ENCODE measurements at places on chromosomes 16 and 17.

DNA sequence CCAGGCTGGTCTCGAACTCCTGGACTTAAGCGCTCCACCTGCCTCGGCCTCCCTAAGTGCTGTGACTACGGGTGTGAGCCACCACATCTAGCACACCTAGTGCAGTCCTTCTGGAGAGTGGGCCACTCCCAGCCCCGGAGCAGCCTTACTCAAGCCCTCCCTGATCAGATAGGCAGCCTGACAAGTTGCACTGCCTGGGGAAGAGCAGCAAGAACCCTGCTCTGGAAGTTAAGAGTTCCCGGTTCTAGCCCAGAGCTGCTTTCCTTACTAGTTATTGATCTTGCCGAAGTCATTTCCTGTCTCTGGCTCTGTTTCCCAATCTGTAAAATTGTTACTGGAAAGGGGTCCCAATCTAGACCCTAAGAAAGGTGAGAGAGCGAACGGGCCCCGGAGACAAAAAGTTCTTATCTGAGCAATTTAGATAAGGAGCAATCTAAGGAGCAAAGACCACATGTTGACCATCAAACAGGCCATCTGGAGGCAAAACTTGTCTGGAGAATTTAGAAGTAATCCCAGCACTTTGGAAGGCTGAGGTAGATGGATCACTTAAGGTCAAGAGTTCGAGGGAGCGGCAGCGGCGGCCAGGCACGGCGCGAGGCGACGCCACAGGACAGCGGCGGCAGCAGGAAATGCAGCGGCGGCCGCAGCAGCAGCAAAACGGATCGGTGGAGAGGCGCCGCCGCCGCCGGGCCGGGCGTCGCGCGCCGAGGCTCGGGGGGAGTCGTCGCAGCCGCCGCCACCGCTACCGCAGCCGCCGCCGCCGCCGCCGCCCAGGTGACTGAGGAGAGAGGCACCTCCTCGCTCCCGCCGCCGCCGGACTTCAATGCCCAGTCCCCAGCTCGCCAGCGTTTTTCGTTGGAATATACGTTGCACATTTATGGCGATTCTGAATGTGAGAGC, 4.3 kb upstream of the NAGLU start:
- peak overlapping the region; percentile 50 for H3K4me3 ChIP-seq
- DNase-seq: peak; percentile 68
- H3K4me1 ChIP-seq: peaks cover 29% of the 10 kb centered on the region
- H3K36me3 ChIP-seq: no peaks in the 10 kb centered on the region
- H3K27ac ChIP-seq: peak overlapping the region; percentile 23
- H3K27me3 ChIP-seq: no peaks in the 10 kb centered on the region

DNA sequence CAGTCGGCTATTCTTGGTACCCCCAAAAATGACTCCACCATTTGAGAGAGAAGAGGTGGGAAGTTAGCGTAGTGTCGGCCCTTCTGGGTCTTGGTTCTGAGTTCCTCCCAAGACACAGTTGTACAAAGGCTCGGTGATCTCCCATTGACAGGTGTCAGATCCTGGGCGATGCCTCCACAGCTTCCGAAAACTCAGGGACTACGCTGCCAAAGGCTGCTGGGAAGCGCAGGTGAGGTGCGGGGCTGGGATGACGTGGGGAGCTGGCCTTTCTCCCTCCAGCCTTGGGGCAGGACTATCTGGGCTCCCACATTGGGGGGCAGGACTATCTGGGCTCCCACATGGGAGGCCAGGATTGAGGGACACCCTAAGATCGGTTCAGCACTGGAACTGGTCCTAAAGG, 10.4 kb downstream of the CCNF start:
- peaks cover 15% of the 10 kb centered on the region for H3K36me3 ChIP-seq
- no peak overlapping the region for H3K27ac ChIP-seq
- H3K4me1 ChIP-seq: no peaks in the 10 kb centered on the region
- no peak overlapping the region for H3K4me3 ChIP-seq
- no peaks in the 10 kb centered on the region for H3K27me3 ChIP-seq
- no peak for DNase-seq

- H3K27me3 ChIP-seq: peaks cover 23% of the 10 kb centered on the region
- H3K36me3 ChIP-seq: no peaks in the 10 kb centered on the region
- H3K27ac ChIP-seq: no peak overlapping the region
- peak overlapping the region; percentile 43 for H3K4me3 ChIP-seq
- H3K4me1 ChIP-seq: peaks cover 21% of the 10 kb centered on the region
These were observed 73.7 kb downstream of the MRC2 start for GRCh38 chr17:62700964-62701705.

GRCh38 chr17:64180089-64181073, 50.4 kb upstream of the ERN1 start:
- H3K36me3 ChIP-seq: no peaks in the 10 kb centered on the region
- DNase-seq: no peak
- no peaks in the 10 kb centered on the region for H3K4me1 ChIP-seq
- no peak overlapping the region for H3K4me3 ChIP-seq
- H3K27ac ChIP-seq: no peak overlapping the region
- no peaks in the 10 kb centered on the region for H3K27me3 ChIP-seq

GRCh38 chr17:50631908-50632571, 2.6 kb upstream of the ABCC3 start:
- no peak overlapping the region for H3K4me3 ChIP-seq
- no peaks in the 10 kb centered on the region for H3K36me3 ChIP-seq
- H3K27ac ChIP-seq: no peak overlapping the region

GRCh38 chr17:77312786-77313599, 172.2 kb downstream of the SEC14L1 start:
- H3K4me1 ChIP-seq: no peaks in the 10 kb centered on the region
- H3K27me3 ChIP-seq: no peaks in the 10 kb centered on the region
- no peak overlapping the region for H3K27ac ChIP-seq

DNA sequence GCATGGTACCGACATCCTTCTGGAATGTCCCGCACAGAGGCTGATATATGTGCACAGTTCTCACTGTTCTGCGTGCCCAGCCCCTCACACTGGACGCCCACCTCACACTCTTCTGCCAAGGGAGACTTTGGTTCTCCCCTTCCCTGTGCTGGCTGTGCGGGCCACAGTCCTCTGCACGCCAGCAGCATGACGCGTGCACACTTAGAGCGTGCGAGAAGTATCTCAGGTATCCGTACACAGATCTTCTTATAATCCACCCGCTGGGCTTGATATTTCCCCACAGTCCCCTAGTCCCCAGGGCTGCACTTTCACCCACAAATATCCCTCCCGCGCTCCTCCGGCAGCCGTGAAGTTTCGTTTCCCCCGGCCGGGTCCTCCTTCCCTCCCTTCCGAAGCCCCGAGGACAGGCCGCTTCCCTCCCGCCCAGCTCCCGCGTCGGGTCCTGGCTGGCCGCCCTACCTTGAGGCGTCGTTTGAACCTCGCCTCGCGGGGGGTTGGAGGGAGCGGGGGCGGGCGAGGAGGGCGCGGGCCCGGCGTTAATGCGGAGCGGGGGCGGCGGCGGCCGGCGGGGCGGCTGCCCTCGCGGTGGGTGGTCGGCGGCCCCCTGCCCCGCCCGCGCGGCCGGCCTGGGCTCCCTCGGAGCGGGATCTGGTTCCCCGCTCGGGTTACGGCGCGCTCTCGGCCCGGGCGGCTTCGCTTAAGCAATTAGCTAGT, 5.0 kb upstream of the FOXF1 start:
- no peak overlapping the region for H3K4me3 ChIP-seq
- no peak for DNase-seq
- peaks cover 49% of the 10 kb centered on the region for H3K27me3 ChIP-seq
- H3K4me1 ChIP-seq: no peaks in the 10 kb centered on the region
- H3K36me3 ChIP-seq: no peaks in the 10 kb centered on the region
- H3K27ac ChIP-seq: no peak overlapping the region

GRCh38 chr17:32487473-32488176, 832 bp downstream of the CDK5R1 start:
- no peaks in the 10 kb centered on the region for H3K27me3 ChIP-seq
- no peaks in the 10 kb centered on the region for H3K36me3 ChIP-seq
- DNase-seq: no peak
- H3K4me1 ChIP-seq: peaks cover 19% of the 10 kb centered on the region
- H3K27ac ChIP-seq: no peak overlapping the region

DNA sequence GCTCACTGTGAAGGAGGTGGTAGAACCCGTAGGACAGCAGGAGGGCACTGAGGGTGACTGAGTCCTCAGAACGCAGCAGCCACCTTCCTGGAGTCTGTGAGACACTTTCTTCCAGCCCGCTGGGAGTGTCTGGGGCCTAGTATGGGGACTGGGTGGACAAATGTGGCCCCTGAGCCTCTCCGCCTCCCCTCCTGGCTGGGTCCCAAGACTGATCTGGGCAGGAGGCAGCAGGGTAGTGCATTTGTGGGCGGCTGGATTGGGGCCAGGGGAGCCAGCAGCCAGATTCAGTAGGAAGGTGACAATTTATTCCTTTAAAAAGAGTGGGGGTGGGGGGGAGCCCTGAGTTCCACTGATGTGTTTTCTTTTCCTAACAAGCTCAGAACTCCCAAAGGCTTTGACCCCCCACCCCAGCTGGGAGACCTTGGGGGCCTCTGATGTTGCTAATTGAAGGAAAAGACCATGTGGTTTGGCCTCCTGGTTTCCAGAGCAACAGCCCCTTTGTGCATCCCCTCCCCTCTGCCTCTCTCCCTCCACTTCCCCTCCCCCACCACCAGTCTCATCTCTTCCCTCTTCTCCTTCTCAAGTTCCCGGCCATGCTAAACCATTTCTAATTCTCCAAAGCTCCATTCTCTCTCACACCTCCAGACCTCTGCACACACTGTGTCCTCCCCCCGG, 4.4 kb downstream of the CLEC19A start:
- peaks cover 8% of the 10 kb centered on the region for H3K4me1 ChIP-seq
- H3K4me3 ChIP-seq: no peak overlapping the region
- DNase-seq: no peak
- no peak overlapping the region for H3K27ac ChIP-seq
- H3K27me3 ChIP-seq: no peaks in the 10 kb centered on the region
- no peaks in the 10 kb centered on the region for H3K36me3 ChIP-seq

GRCh38 chr16:81838794-81839193, 59.7 kb downstream of the PLCG2 start:
- no peaks in the 10 kb centered on the region for H3K27me3 ChIP-seq
- DNase-seq: no peak
- H3K4me3 ChIP-seq: no peak overlapping the region

DNA sequence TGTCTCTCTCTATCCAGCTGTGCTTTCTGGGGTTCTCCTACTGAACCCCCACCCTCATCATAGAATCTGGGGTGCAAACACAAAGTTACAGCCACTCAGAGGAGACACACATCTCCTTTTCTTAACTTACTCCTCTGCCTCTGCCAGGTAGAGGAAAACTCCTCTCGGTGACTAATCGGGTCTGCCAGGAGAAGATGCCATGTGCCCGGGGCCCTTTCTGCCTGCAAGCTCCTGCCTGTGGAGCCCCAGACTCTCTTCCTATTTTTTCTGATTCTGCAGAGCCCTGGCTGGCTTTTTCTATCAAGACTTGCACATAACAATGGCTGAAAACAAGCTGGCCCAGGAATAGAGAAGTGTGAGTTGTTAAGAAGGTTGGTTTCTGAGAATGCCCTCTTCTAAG, 10.4 kb downstream of the SLC6A4 start:
- no peaks in the 10 kb centered on the region for H3K27me3 ChIP-seq
- H3K36me3 ChIP-seq: no peaks in the 10 kb centered on the region
- no peak overlapping the region for H3K4me3 ChIP-seq
- no peak overlapping the region for H3K27ac ChIP-seq
- no peak for DNase-seq

DNA sequence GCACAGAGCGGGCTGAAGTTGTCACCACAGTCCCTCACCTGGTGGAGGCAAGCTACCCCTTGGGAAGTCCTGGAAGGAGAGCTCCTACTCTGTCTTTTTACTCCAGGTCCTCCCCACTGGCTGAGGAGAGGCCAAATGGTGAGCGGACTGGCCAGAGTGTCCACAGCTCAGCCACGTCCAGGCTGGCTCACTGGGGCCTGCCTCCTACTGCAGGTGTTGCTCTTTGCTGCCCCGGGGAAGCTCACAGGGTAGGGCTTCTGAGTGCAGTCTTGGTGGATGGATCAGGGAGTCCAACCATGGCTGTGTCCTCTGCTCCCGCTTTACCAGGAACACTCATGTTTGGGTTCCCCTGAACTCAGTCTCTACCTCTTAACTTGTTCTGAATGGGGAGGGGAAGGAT, 2.7 kb downstream of the B9D1 start:
- no peaks in the 10 kb centered on the region for H3K36me3 ChIP-seq
- no peak for DNase-seq

DNA sequence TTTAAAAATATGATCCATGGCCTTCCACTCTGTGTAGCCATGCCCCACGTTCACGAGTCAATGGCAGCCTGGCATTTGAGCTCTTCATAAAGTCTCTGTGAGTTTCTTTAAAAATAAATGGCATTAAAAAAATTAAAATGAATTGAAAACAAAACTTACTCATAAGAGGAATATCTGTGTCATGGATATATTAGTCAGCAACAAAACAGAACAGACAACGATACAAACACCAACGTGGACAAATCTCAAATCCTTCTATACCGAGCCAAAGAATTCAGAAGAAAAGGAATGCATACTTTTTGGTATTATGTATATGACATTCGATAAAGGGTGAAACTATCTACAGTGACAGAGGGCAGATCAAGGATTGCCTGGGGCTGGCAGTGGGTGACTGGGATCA, 8.2 kb upstream of the CMIP start:
- no peaks in the 10 kb centered on the region for H3K36me3 ChIP-seq
- H3K27ac ChIP-seq: no peak overlapping the region
- H3K4me1 ChIP-seq: peaks cover 16% of the 10 kb centered on the region
- no peak for DNase-seq
- H3K4me3 ChIP-seq: no peak overlapping the region

GRCh38 chr17:45895304-45895968, 1.1 kb downstream of the MAPT start:
- H3K27me3 ChIP-seq: peaks cover 31% of the 10 kb centered on the region
- H3K27ac ChIP-seq: no peak overlapping the region
- DNase-seq: no peak
- H3K4me3 ChIP-seq: peak overlapping the region; percentile 75
- H3K4me1 ChIP-seq: no peaks in the 10 kb centered on the region

DNA sequence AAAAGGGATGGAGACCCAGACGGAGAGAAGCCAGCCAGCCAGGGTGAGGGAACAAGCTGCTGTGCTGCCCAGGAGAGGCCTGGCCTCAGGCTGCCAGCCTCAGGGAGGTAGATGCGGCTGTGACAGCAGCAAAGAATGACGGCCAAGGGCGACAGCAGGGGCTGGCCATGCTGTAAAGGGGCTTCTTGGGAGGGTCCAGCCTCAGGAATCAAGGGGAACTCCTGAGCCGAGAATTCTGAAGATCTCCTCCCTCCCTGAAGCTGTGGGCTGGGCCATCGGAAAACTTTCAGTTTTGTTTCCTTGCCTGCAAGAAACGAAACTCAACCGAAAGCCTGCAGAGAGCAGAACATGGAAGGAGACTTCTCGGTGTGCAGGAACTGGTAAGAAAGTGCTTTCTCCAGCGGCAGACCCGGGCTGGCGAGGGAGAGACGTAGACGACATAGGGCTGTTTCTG, at the start of gene XAF1:
XAF1 (plus strand) TSS at position 316 of the 454 bp plus-strand sequence; CDS start at position 349, 33 bp downstream.
- H3K4me3 ChIP-seq: peak within 1 kb of the TSS; percentile 60
- no peaks in the 10 kb centered on the region for H3K36me3 ChIP-seq
- peaks cover 3% of the 10 kb centered on the region for H3K4me1 ChIP-seq
- H3K27ac ChIP-seq: no peak within 1 kb of the TSS
- 0 out of 2 replicates have a peak, but pooled peaks cover 4% of the 10 kb centered on the region for H3K27me3 ChIP-seq

- peaks cover 49% of the 10 kb centered on the region for H3K27me3 ChIP-seq
- H3K27ac ChIP-seq: no peak overlapping the region
- no peaks in the 10 kb centered on the region for H3K4me1 ChIP-seq
- no peak overlapping the region for H3K4me3 ChIP-seq
- H3K36me3 ChIP-seq: no peaks in the 10 kb centered on the region
These were observed 109.5 kb upstream of the CIBAR2 start for GRCh38 chr16:85221771-85222154.

- no peak for DNase-seq
- no peaks in the 10 kb centered on the region for H3K4me1 ChIP-seq
- no peaks in the 10 kb centered on the region for H3K36me3 ChIP-seq
- H3K27me3 ChIP-seq: peaks cover 31% of the 10 kb centered on the region
- no peak within 1 kb of the TSS for H3K27ac ChIP-seq
- H3K4me3 ChIP-seq: no peak within 1 kb of the TSS
These were observed at the start of gene HS3ST4 for GRCh38 chr16:25691519-25692091. TSS of gene HS3ST4 (plus strand) at chr16:25691959.

All from MM.1S (cell line).